Liver (tissue), 10 donors: ENCODE measurements at places on chromosomes 3 and 15.

- no peak for DNase-seq
These were observed 45.4 kb upstream of the TMC3 start for GRCh38 chr15:81419332-81419943.

DNA sequence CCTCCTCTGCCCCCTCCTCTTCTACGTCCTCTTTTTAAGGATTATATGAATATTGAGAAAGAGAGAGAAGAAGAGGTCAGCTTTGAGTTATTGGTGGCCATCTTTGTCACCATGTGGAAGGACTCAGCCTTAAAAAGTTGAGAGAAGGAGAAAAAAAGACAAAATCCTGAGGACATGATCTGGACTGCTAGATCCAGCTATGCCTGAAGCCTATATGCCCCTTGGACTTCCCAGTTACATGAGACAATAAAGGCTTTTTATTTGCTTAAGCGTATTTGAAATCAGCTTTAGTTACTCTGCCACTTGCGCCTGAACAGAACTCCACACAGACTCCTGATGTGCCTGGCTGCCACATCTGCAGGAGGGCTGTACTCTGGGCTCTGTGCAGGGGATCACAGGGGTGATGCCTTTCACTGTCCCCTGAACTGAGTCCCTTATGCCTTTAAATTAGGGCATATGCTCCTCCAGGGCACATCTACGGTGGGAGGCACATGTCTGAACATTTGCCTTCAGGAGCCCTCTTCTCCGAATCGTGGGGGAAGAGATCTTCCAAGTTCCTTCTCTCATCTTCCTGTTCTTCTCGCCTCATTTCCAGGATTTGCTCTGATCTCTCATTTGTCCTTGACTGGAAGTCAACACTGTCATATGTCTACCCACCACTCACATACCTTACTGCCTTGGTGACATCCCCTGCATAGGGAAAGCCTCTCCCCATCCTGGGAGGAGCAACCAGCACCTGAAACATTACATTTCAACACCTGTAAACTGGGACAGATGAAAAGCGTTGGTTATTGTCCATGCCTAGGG, 14.0 kb upstream of the PLA2G4E start:
- no peak for DNase-seq

GRCh38 chr3:51942603-51943450, 664 bp downstream of the PARP3 start:
- DNase-seq = no peak

DNA sequence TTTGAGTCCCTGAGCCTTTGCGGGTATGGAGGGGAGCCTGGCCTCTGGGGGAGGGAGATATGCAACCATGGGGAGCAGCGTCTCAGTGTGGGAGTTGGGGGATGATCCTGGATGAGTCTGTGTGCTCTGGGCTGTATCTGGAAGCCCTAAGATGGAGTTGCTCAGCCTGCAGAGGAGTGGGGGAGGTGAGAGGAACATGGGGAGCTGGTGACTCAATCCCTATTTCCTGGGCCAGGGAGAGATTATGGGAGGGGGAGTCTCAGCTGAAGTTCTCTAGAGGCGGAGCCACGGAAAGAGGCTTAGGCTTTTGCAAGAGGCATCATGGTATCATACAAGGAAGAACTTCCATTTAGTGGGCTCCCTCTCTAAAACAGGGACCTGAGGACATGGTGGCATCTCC, 59.5 kb upstream of the TMEM115 start:
- no peak for DNase-seq

- DNase-seq = no peak
These were observed 1.1 kb upstream of the WDR5B start for GRCh38 chr3:122416966-122417365.

DNA sequence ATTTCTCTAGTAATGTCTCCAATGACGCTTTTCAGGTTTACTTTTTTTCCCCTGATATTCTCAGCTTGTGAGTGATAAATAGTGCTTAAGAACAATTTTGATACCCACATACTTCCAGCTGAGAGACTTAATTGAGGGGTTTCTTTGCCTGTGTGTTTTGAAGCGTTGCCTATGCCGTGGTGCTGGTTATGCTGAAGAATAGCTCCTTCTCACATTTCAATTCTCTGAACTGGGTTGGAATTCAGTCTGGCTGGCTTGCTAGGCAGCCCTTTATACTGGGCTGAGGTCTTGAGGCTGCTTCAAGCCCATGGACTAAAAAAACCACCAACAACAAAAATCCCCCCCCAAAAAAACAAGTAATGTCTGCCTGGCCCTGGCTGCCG, 87.4 kb downstream of the CHST2 start:
- no peak for DNase-seq

GRCh38 chr3:129708328-129708861, 101.9 kb upstream of the PLXND1 start:
- DNase-seq = no peak

GRCh38 chr15:100932676-100933348, 13.7 kb downstream of the LRRK1 start:
- no peak for DNase-seq

DNA sequence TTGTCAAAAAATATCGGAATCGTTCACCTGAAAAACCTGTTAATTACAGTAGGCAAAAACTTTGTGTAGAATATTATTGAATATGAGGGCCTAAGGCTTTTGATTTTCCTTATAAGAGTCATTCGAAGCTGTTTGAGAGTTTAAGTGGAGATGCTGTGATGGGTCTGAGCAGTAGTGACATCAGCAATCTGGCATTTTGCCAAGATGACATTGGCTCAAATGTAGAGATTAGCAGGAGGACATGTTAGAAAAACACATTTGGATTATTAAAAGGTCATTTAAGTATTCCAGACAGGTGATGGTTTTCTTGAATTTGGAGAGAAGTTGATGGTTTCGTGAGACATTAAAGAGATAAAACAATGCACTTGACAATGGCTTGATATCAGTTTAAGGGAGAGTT, 12.9 kb downstream of the OR5AC2 start:
- DNase-seq = no peak

DNA sequence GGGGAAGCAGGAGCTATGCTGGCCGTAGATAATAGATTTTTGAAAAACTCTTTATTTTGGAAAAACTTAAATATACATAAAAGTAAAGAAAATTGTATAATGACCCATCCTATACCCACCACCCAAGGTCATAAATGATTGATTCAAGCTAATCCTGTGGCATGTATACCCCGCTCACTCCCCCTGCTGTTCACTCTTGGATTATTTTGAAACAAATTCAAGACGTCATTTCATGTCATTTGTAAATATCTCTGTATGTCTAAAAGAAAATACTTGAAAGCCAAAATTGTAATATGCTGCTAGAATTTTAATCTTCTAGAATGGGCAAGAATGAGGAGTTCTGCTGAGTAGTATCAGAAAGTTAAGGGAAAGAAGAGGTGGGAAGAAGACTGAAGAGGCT, 241.7 kb downstream of the FEZF2 start:
- no peak for DNase-seq

DNA sequence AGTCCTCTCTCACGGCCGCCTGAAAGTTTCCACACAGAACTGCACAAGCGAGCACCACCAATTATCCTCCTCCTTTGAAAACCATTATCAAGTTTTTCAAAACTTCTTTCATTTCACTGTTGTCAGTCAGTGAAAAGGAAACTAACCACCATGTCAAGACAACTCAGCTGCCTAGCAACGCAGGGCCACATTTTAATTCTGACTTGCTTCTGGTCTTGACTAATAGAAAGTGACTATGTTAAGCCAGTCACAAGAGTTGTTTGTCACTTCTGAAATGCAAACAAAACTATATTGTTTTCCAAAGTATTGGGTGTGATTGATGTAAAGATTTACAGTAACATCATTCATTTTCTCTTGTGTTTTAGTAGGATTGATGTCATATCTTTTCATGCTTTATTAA, 612.8 kb upstream of the AGTR1 start:
- DNase-seq = no peak

DNA sequence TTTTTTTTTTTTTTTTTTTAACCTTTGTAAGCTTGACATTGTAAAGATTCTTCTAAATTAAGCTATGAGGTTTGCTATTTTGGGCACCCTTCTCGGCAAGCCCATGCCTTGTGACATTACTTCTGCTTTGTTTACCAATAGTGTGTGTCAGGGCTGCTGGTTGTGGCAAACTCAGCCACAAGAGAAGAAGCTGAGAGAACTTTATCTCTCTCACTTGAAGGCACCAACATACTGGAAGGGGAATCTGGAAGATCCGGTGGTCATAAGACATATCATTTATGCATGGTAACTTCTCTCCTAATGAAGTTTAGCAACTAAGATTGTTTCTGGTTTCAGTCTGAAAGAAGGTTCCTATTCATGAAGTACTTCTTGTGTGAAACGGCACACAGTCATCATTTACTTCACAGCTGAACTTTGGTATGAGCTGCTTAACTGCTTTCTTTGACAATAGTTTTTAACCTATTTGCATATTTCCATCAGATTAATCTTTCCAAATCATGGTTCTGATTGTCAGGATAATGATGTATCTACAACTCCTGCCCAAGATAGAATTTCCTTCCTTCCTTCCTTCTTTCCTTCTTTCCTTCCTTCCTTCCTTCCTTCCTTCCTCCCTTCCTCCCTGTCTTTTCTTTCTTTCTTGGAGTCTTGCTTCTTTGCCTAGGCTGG, 189.3 kb downstream of the NFKBIZ start:
- DNase-seq = no peak

DNA sequence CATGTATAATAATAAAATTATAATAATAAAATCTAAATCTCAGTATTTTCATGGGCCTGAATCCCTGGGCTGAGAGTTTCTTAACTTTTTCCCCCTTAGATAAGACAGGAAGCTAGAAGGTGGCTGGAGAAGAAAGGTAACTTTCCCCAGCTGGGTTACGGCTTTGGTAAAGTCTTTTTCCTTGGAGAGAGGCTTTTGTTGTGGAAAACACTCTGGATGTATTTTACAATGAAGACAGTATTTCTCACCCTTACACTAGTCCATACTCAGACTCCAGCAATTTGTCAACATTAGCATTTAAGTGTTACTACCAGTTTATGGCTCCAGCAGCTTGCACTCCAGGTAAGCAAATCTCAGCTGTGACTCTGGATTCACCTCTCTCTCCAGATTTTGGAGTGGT, 34.9 kb downstream of the APH1B start:
- DNase-seq = no peak

DNA sequence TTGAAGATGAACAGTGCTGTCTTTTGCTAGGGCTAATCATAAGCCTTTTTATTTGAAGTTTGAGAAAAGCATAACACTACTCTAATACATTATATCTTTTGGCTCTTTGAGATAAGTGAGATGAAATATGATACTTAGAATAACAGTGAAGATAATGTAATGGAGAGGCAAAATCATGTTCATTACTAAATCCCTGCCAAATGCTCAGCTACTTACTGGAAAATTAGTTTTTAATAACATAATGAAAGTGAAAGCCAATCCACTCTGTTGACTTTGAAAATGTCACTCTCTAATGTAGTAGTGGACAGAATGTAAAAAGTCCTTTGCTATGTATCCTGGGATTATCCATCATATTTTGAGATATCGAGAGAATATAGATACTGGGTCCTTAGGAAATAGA, 35.9 kb upstream of the MYH15 start:
- DNase-seq = no peak

DNA sequence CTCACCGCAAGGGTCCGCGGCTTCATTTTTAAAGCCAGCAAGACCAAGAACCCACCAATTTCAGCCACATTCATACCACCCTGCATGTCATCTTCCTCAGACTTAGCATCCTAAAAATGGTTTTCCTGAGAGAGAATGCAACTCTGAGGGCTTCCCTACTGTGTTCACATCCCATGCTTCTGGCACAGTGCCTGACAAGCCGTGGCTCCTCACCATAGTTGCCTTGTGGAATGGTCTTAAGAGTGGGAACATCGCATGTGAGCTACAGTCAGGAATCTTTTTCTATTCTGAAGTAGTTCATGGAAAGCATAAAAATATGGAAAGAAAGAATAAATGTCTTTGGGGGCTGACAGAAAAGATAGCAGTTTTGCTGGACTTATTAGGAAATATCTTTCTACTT, 120.3 kb downstream of the RAP2B start:
- no peak for DNase-seq

DNA sequence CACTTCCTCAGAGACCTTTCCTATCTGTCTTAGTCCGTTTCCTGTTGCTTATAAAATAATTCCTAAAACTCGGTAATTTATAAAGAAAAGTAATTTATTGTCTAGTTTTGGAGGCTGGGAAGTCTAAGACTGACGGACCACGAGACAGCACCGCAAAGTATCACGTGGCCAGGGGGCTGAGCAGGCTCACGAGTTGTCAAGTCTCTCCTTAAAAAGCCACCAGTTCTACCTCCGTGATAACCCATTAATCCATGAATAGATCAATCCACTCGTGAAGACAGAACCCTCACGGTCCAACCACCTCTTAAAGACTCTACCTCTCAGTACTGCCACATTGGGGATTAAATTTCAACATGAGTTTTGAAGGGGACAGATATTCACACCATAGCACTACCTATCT, 821 bp downstream of the LINS1 start:
- DNase-seq = no peak

GRCh38 chr3:61925721-61926120, 364.4 kb downstream of the PTPRG start:
- no peak for DNase-seq

- DNase-seq = peak; percentile 81
These were observed 2.8 kb downstream of the HEMK1 start for GRCh38 chr3:50572158-50572557.

- DNase-seq = no peak
These were observed 90.2 kb upstream of the KCNMB2 start for GRCh38 chr3:178446059-178446458.

DNA sequence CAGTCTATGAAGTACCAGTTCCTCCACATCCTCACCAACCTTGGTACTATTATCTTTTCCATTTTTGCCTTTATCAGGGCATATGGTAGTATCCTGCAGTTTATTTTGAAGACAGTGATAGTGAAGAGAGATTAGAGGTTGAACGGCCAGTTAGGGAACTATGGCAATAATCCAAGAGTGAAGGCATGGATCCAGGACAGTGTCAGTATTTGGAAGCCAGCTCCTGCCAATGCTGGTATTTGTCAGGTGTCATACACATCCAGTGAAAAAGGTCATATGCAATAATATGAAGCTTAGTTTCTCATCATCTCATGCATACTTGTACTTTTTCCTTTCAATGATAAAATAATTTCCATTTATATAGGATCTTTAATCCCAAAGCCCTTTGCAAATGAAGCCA, 56.8 kb upstream of the KCNMB2 start:
- no peak for DNase-seq

DNA sequence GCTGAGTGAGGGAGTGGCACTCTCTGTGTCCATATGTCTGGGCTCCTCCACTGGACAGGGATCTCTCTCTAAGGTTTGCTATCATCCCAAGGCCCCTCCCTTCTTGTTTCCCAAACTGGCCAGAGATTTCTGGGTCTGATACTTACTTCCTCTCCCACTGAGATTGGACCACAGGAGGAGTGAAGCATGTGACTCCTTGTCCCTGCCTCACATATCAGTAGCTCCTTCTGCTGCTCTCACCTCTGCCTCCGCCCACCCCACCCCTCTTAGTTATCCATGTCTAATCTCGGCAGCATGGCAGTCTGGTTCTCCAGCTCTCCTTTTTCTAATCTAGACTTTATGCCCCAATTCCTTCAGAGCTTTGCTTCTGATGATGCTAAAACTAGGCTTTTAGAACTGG, 223.1 kb downstream of the RPLP1 start:
- no peak for DNase-seq

GRCh38 chr3:126056088-126056487, 27.8 kb downstream of the SLC41A3 start:
- no peak for DNase-seq

- peak; percentile 49 for DNase-seq
These were observed at the start of gene PCOLCE2 for GRCh38 chr3:142888481-142889211. TSS of gene PCOLCE2 (minus strand) at chr3:142889083. CDS start at chr3:142888896, 187 bp downstream.
